ENCODE measurements at places on chromosomes 2 and 18.

DNA sequence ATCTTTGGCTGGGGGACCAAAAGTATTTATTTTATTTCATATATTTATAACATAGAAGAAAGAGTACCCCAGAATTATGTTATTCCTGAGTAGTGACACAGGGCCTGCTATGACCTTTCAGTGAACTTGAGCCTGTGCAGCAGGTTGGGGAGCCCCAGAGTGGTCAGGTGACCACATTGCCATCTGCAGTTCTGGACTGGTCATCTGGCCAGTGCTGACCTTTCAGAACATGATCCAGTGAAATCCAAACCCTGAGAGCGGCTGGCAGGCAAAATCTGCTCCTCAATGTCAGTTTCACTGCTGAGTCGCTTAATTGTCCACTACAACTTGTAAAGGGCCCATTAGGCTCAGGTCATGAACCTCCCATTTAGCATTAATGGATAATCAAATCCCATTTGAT lies 336.7 kb upstream of the KCNH7 start:
- DNase-seq, result no peak

GRCh38 chr2:240933048-240933965 lies 27.2 kb downstream of the CROCC2 start:
- no peak for DNase-seq

GRCh38 chr2:57878171-57878865 lies 168.3 kb upstream of the VRK2 start:
- no peak for DNase-seq

GRCh38 chr2:95052307-95052706 lies 26.8 kb downstream of the MAL start:
- no peak for DNase-seq

GRCh38 chr18:13474907-13475545 lies 251.3 kb downstream of the FAM210A start:
- no peak for DNase-seq
